ENCODE measurements at places on chromosomes 7 and 10.

DNA sequence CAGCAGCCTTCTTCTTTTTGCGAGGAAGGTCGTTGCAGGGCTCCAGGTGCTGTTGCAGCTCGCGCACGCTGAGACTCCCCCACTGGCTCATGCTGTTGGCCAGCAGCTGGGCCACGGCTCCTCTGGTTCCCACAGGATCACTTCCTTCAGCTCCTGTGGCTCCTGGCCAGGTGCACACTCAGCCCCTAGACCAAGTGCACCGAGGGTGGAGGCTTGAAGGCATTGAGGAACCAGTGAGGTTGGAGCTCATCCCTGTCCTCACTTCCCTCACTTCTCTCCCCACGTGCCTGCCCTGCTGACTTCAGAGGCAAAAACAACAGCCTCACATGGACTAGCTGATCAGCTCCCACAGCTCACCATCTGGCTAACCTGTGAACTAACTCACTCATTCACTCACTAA, 46.2 kb upstream of the ADRB1 start:
- DNase-seq = no peak

GRCh38 chr7:22146961-22147512, 201.3 kb upstream of the CDCA7L start:
- peak; percentile 98 for DNase-seq

DNA sequence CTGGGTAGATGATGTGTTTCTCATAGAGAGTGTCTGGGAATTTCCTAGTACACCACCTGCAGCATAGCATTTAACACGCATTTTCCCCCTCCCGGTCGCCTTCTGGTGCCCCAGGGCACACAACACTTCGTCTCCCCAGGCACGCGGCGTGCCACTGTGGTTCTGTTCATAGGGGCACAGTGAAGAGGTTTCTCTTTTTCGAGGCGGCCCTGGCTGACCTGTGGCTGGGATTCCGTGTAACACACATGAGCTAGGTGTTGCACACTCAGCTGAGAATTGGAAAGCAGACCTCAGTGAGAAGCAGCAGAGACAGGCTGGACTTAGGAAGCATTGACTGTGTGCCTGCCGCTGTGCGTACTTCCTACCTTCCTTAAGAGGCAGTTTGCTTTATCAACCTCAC, 214.3 kb upstream of the SHH start:
- DNase-seq = no peak

DNA sequence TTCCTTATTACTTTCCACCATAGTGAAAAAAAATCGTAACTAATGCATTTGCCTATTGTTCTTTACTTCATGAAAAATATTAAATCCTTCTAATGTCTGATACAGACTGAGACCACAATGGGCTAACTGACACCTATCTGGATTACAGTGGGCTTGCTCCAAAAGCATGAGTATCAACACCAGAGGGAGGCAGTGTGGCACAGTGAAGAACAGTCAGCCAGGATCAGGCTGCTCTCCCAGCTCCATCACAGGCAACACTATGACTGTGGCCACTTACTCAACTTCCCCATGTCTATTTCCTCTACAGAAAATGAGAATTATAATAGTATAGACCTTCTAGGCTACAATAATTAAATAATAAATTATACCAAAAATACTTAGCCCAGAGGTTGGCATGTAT, 97.2 kb downstream of the SLC25A13 start:
- no peak for DNase-seq

- DNase-seq = peak; percentile 70
Observed at GRCh38 chr7:130063036-130063435, 7.3 kb upstream of the KLHDC10 start.

- DNase-seq = no peak
Observed at GRCh38 chr7:17307000-17307399, 8.5 kb downstream of the AHR start.

GRCh38 chr7:44724276-44724675, 24.4 kb upstream of the ZMIZ2 start:
- DNase-seq = no peak

DNA sequence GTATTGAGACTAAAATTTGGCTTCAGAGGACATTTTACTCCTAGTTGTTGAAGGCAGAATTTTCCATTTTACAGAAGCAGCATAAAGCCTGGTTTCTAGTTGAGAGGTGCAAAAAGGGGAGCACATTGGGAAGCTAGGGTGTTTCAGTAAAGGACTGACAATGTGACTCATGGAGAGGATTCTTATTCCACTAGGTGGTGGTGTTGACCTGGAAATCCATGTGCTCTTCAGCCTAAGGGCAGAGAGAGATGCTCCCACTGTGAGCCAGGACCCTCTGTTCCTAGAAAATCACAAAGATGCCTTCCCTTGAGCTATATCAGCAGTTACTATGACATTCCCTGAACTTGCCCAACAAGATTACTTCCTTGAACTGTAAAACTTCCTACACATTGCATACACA, 687.8 kb downstream of the IPMK start:
- peak; percentile 1 for DNase-seq

- DNase-seq = no peak
Observed at GRCh38 chr10:14669576-14669975, 105.1 kb downstream of the FAM107B start.

DNA sequence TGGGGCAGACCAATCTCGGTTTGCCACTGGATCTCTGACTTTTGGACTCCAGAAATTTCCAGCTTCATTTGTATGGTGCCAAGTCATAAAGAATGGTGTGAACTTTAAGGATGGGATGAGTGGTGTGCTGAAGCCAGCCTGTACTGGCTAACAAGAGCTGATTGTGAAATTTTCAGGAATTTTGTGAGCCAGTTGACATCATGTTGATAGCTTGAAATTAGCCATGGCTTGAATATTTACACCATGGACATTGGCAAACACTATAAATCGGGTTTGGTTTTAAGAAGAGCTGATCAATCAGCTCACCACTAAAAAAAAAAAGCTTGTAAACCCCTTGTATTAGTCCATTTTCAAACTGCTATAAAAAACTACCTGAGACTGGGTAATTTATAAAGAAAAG, 14.1 kb upstream of the MYH16 start:
- DNase-seq = no peak

DNA sequence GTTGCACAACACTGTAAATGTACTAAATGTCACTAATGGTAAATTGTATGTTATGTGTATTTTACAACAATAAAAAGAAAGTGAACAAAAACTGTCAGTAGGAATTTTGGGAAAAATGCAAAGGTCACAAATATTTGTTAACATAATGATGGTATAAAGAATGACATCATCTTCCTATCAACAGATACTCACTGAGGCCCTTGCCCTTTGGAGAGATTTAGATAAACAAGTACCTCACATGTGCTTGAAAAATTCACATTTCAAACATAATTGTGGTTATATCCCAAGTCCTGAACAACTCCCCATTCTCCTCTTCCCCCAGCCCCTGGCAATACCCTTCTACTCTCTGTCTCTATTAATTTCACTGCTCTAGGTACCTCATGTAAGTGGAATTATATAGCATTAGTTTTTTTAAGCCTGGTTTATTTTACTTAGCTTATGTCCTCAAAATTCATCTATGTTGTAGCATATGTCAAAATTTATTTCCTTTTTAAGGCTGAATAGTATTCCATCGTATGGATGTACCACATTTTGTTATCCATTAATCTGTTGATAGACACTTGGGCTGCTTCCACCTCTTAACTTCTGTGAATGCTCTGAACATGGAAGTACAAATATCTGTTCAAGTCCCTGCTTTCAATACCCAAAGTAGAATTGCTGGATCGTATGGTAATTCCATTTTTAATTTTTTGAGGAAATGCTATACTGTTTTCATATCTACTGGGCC, 90.5 kb downstream of the WIPF3 start:
- no peak for DNase-seq

DNA sequence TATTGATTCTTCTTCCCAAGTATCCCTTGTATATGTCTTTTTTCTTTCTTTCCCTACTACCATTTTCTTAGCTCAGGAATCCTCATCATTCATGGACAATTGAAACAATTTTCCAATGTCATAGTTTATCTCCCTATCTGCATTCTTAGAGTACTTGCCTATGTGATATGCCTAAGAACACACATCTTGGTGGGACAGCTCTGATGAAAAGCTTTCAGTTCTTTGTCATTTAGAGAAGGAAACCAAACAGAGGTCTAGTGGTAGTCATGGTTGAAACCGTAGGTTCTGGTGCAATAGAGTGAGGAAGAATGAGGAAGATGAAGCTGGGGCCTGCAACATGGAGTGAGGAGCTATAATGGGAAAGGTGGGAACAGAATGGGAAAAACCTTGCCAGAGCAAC, 28.2 kb downstream of the TDRD1 start:
- no peak for DNase-seq

GRCh38 chr7:54253036-54253373, 289.2 kb upstream of the VSTM2A start:
- DNase-seq = peak; percentile 77

- DNase-seq = no peak
Observed at GRCh38 chr10:113381981-113382509, 170.8 kb upstream of the HABP2 start.

- DNase-seq = peak; percentile 9
Observed at GRCh38 chr10:18340496-18341051, 200.3 kb downstream of the CACNB2 start.

DNA sequence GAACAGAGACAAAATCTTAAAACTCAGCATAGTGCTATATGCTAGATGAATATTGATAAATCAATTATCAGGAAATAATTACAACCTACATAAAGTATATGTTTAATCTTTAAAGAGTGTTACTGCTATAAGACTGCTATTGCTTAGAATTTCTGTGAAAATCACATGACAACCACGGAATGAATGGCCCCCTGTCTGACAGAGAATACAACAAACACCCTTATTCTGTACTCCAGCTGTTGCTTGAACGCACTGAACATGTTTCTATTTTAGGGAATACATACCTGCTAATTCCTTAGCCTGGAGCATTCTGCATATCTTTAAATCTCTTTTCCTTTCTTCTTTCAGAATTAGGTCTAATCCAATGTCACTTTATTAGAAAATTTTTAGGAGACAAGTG, 452.4 kb upstream of the PHF14 start:
- DNase-seq = no peak

DNA sequence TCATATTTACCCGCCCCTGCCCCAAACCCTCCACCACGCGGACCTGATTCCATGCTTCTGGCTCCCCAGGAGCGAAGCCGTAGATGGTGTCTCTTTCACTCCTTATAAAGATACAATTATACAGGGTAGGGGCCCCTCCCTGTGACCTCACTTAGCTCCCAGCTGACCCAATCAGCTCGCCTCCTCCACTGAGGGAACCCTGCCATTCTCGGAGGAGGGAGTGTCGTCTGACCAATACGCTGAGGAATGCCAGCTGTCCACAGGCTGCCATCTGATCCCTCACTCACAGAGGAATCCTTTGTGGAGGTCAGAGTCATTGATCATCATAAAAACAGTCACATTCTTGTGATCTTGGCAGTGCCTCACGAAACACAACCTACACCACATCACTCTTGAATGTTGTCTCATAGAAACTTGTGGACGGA, 67.5 kb upstream of the INSIG1 start:
- peak; percentile 35 for DNase-seq

DNA sequence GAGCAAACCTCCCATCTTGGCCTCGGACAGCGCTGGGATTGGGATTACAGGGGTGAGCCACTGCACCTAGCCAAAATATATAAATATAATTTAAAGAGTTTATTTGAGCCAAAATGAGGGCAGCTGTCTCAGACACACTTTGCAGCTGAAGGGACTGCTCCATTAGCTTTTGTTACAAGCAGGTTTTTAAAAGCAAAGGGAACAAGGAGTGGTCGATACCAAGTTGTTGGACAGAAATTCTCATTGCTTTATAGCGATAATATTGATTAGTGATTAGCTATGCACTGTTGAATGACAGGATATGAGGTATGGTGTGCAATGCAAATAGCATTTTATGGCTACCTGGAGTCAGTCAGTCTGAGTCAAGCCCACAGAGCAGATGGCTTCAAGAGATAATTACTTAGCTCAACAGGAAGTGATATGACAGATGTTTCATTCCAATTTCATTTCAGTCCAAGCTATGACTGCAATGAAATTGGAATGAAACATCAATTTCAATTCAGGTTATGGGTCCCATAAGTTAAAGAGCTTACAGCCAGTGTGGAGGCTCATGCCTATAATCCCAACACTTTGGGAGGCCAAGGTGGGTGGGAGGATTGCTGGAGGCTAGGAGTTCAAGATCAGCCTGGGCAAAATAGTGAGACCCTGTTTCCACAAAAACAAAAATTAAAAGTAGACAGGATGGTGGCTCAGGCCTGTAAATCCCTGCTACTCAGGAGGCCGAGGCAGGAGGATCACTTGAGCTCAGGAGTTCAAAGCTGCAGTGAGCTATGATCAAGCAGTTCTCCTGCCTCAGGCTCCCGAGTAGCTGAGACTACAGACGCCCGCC, 23.1 kb downstream of the TYW1 start:
- DNase-seq = peak; percentile 58

- no peak for DNase-seq
Observed at GRCh38 chr10:22737587-22737986, 23.2 kb upstream of the PIP4K2A start.

DNA sequence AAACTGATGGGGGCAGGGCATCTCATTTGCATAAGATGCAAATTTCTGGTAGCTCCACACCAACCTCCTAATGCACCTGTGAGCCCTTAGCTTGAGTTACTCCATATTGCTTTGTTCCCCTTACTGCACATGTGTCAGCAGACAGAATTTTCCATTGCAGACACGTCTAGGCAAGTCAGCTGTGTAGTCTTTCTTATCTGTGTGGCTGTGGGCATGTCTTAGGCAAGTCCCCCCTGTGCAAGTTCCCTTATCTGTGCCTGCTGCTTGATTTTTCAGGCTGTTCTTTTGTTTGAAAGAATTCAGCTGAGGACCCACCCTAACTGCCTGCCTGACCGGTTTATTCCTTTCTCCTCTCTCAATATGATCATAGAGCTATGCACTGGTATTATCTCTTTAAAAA, 28.5 kb upstream of the TRIM24 start:
- DNase-seq = no peak

- DNase-seq = no peak
Observed at GRCh38 chr7:49618028-49618427, 155.4 kb upstream of the VWC2 start.

DNA sequence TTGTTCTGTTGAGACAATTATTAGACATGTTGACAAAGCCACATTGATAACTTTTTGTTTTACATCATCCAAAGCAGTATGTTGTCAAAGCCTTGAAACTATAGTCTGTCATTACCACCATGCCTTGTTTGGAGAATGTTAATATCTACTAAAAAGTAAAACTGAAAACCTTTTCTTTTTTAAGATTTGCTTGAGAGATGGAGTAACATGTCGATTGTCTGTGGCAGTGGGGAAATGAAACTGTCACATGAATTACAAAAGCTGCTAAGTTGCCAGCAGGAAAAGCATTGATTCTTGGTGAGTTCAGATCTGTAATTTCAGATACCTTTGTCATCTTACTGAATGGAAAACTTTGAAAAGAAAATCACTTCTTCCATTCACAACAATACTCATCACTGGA, 69.1 kb downstream of the TFPI2 start:
- DNase-seq = no peak

GRCh38 chr7:25959168-25959734, 192.7 kb upstream of the NFE2L3 start:
- DNase-seq = no peak

DNA sequence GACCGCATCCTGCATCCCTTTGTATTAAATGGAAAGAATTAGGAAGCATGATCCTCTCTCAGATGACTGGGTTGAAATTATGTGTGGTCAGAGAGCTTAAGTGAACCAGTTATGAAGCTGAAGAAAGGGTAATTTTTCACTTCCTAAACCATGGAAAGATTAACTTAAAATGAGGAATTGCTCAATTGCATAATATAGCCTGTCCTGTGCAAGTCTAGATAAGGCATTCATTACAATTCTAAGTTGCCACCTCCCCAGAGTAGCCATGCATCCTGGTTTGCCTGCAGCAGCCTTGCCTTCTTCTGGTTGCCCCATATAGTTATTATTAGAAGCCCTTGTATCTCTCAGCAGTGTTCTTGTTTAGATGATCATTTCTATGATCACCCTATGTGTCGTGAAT, 45.3 kb downstream of the STARD3NL start:
- DNase-seq = no peak

Measured in NCI-H524 (cell line).